ENCODE measurements at places on chromosomes 7 and 10.
A peak's percentile ranks its signal among the peaks of the same experiment; 100 is the strongest.

DNA sequence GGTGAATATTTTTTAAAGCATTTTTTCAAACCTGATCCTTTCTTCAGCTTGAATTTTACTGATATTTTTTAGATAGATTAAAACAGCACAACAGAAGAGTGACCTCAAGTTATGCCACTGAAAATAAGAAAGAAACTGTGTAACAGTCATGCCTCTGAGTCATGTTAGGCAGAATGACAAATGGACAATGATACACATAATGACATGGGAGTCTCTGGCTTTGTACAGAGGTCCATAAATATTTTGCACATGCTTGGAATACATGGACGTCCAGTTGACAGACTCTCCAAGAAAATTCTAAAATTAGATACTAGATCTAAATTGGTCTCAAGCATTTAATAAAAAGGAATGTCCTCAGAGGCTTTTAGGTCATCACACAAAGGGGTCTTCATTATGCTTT lies 21.9 kb upstream of the SEMA3A start:
- DNase-seq, result no peak

- DNase-seq, result no peak
Observed at GRCh38 chr7:33654676-33655075, 250.7 kb upstream of the BMPER start.

DNA sequence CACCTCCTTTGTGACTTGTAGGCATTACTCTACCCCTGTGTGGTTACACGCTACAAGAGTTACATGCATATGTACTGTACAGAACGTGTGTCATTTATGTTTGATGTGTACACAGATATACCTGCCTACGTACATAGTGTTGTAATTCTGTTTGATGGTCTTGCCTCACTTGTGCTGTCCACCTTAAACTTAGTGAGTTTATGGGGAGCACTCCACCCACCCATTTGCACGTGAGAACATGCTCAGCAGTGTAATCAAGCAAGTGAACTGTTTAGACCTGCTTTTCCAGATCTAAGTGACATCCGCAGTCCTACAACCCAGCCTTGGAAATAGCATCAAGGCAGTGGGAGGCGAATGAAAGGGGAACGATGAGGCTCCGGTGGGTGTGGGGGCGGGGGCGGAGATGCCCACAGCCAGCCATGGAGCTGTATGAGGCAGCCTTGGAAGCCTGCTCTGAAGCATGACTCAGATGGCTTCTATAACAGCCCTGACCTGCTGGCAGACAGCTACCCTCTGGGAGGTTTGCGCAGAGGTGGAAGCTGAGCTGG lies 52.1 kb downstream of the SUFU start:
- DNase-seq, result no peak

DNA sequence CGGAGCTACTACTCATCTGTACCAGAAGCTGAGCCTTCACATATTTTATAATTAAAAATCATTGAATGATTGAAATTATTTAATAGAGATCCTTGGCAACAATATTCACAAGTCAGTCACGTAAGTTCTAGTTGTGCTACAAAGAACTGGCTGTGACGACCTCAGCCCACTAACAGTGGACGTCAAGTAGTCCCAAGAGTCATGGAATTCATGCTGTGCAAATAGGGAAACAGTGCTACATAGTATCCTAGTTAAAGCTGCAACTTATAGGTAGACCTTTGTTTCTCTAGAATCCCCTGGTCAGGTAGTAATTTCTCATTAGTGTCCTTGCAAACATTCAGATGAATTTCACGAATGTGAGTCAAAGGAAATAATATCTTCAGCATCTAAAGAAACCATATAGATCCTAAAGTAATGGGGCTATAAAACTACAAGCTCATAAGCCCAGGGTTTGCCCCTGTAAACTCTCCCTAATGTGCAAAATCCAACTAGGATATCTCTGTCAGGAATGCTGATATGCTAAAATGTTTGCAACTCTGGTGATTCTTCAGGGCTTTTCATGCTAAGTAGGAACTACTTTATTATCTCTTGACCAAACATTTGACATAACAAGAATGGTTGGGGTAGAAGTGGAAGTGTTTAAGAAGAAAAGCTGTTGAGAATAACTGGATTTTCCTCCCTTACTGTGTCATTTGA lies 31.2 kb downstream of the CFAP69 start:
- no peak for DNase-seq

DNA sequence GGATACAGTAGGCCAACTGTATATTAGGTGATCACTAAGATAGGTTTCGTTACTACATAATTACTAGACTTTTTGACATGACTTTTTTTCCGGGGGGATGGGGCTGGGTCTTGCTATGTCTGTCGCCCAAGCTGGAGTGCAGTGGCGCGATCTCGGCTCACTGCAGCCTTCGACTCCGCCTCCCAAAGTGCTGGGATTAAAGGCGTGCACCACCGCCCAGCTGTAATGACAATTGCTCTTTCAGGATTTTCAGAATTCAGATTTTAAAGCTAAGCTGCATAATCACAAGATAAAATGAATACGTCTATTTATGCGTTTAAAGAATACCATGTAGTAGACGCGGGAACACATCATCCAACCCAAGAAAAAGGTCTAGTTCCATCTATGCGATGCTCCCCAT lies 982 bp downstream of the IDI1 start:
- no peak for DNase-seq

GRCh38 chr10:108052981-108053380 lies 888.5 kb upstream of the SORCS1 start:
- DNase-seq, result no peak

DNA sequence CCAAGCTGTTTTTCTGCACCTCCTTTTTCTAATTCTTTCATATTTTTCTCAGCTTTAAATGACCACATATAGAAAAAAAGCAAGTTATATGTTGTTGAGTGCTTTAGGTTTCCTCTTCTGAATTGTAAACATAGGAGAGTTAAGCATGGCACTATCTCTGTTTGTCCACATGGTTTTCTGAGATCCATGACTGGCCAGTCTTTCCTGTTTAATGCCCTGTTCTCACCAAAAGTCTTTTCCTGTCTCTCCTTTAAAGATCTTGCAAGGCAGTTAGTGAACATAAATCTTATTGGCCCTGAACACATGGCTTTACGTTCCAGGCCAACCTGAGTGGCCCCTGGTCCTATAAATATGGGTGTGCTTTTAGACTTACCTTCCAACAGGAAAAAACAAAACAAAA lies 19.4 kb downstream of the TRPV5 start:
- DNase-seq, result no peak

GRCh38 chr7:130008941-130009847 lies 42.0 kb downstream of the ZC3HC1 start:
- peak; percentile 7 for DNase-seq

GRCh38 chr7:66238773-66239466 lies 33.8 kb downstream of the TPST1 start:
- DNase-seq, result no peak

- no peak for DNase-seq
Observed at GRCh38 chr7:39183796-39184195, 206.1 kb downstream of the POU6F2 start.

DNA sequence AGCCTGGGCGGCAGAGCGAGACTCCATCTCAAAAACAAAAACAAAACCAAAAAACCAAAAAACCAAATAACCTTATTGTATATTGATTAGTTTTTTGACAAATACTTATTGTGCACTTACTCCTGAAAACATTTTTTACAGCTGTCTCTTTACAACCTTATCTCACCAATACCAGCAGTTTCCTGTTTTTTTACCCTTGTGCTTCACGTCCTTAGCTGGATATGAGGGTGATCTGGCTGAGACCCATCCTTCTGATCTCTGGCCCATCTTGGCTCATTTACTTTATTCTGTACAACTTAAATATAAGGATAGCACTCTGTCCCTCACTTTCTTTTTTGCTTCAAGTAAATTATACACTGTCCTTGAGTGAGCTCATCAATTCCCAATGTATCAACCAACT lies 104.6 kb upstream of the DNAJB12 start:
- DNase-seq, result no peak

DNA sequence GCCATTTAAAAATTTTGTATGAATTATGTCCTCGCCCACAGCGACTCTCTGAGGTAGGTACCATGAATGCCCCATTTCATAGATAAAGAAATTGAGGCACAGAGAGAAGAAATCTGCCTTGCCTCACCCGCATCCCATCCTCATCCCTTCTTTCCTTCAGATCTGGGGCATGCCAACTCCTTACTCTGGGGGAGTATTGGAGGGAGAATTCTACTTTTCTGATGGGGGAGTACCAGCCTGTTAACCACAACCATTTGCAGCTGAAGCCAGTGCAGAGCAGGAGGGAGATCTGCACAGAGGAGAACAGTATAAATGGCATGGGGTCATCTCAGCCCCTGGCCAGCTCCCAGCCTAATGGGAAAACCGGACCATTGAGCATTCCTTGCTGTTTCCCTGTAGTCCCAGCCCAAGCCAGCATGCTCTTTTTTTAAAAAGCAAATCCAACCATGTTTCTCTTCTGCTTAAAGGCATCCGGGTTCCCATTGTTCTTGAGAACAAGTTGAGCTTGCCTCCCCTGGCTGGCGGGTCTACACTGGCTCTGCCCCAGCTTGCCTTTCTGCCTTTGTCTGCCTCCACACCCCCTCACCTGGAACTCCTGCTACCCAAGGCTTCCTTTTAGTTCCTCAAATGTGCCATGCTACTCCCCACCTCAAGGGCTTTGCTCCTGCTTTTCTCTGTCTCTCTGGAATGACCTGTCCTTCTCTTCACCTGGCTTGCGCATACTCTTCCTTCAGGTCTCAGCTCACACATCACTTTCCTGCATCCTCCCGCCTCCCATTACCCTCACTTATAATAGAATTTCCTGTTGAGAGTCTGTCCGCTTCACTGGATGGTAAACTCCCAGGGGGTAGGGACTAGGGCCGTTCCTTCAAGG lies 8.8 kb upstream of the ZNF503 start:
- DNase-seq, result no peak

GRCh38 chr10:50992972-50993766 lies 81.1 kb upstream of the PRKG1 start:
- DNase-seq, result peak; percentile 86

DNA sequence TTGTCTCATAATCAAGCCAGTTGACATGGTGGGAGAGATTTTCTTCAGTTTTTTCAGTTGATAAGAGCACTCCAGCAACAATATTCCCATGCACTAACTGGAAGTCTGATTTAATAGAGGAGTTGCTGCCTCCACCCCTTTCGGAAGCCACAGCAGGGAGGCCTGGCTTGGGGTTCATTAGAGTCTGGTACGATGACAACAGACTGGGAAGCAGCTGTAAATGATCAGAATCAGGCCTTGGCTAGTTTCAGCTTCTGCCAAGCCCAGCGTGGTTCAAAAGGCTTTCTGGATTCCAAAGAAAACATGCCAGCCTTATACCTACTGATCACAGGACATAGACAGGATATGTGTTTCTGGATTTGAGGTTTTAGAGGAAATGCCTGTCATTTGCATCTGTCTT lies 274.0 kb downstream of the CSTF2T start:
- no peak for DNase-seq

DNA sequence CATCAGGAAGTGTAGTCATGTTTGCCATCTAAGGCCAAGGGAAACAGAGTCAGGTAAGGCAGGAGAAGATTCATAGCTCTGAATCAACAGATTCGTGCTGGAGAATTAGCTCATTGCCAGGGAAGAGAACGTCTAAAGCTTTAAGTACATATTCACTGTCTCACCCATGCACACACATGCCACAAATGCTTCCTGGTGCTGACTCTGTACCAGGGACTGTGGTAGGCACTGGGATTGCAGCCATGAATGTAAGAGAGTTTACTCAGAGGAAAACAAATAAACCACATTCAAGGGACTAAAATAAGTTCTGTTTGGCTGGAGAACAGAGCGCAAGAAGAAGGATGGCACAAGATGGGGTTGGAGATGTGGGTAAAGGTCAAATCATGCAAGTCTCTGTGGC lies 89.8 kb upstream of the HPS1 start:
- DNase-seq, result no peak

DNA sequence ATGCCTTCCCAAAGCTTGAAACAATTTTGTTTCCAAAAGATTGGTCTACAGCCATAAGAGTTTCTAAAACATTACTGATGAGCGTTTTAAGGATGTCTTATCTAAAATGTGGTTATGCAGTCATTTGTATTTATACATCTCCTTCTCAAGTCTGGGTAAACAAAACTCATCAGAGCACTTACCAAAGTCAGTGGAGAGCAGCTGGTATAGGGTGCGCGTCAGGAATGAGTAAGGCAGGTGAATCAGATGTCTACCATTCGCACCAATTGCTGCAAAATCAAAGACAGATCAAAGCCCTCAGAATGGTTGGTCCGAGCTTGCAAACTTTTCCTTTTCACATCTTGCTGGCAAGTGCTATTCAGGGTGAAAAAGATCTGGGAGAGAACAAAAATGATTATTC lies 65.6 kb upstream of the FAM171A1 start:
- DNase-seq, result no peak

DNA sequence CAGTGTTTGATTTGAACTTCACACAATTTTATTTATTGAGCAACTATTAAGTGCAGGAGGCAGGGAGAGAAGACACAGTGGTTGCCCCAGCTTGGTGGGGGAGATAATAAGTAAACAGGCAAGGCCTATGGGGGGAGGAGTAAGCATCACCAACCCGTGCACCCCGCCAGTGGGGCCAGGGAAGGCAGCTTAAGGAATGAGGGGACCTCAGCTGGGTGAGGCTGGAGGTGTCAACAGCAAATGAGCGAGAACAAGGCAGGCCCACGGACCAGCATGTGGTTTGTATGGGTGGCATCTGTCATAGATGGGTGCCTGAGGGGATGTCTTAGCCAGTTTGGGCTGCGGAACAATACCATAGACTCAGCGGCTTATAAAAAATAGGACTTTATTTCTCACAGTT lies 24.1 kb upstream of the CRHR2 start:
- no peak for DNase-seq

GRCh38 chr10:72146071-72146470 lies 57.7 kb upstream of the SPOCK2 start:
- no peak for DNase-seq

- no peak for DNase-seq
Observed at GRCh38 chr7:54556121-54556520, 13.9 kb downstream of the VSTM2A start.

DNA sequence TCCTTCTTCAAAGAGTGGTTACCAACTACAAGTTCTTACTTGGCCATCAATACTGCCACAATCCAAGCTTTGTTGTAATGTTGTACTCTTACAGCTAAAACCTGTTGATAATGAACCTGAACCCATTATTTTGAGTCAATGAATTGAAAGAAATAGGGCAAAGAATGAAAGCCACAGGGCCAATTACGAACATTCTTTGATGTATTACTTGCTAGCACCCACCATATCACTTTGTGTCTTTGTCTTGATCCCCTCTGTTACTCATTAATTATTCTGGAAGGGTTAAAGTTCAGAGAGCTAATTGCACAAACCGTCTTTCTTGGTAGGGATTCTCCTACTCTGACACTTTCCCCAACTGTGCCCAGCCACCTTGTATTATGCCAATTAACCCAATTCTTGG lies 53.2 kb upstream of the TFEC start:
- DNase-seq, result no peak

GRCh38 chr10:132427006-132427771 lies 30.2 kb downstream of the PWWP2B start:
- DNase-seq, result no peak

- no peak for DNase-seq
Observed at GRCh38 chr10:118373786-118374185, 31.7 kb upstream of the FAM204A start.

GRCh38 chr7:148964483-148965267 lies 63.6 kb downstream of the PDIA4 start:
- no peak for DNase-seq

All from left lung (tissue), 14 donors.